ENCODE measurements at places on chromosomes 4 and X. TPM values are rescaled to one million over a fixed set of nuclear protein-coding genes. Genes with fewer than 3 reads are reported as not detected.

The ATRX gene
- 93.5 TPM for total RNA-seq

The RNF128 gene
- 18.9 TPM for total RNA-seq

The CYBB gene
- 43.7 TPM for total RNA-seq

The ASB9 gene
- total RNA-seq: 2.6 TPM

The GALNTL6 gene
- 0.60 TPM for total RNA-seq

The TRIM75 gene
- not detected for total RNA-seq

The CLDN22 gene
- not detected for total RNA-seq

The MAGEA9B gene
- not detected for total RNA-seq

The RGS12 gene
- total RNA-seq: 35.5 TPM

The TRIM61 gene
- total RNA-seq: 0.54 TPM

The CLNK gene
- 2.8 TPM for total RNA-seq

The LANCL3 gene
- total RNA-seq: 0.38 TPM

GRCh38 chr4:155032521-155033229 is 175.8 kb upstream of the NPY2R start:
- no peak for DNase-seq

DNA sequence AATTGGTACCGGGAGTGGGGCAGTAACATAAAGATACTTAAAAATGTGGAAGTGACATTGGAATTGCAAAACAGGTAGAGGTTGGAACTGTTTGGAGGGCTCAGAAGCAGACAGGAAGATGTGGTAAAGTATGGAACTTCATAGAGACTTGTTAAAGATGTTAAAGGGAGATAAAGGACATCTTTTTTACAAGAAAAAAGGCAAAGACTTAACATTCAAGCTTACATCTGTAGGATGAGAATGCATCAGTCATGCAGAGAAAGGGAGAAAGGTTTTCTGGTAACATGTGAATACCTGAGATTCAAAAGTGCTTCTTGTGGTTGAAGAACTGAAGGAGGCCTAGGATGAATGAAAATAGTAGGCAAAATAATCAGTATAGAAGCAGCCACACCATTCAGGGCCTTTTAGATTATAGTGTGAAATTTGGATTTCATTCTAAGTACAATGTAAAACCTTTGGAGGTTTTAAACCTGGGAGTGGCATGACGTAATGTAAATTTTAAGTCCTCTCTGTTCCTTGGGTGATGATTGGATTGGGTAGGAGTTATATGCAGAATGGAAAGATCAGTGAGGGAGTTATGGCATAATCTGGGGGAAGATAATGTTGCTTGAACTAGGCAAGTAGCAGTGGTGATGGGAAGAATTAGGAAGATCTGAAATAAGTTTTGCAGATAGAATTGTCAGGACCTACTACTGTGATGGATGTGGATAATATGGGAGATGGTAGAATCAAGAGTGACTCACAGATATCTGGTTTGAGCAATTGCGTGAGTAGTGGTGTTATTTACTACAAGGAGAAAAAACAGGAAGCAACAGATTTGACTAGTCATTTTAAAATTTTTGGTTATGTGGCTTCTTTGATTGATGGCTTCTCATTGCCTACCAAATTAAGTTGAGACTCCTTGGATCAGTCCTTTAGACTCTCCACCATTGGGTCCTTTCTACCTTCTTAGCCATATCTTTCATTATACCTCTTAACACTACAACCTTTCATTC is 138.7 kb downstream of the VSIG4 start:
- DNase-seq: no peak

GRCh38 chr4:152476796-152477195 is 59.1 kb downstream of the FBXW7 start:
- no peak for DNase-seq

GRCh38 chr4:99219479-99219878 is 433 bp upstream of the ADH6 start:
- DNase-seq: no peak

- DNase-seq: no peak
These were observed 96.5 kb downstream of the HDAC8 start for GRCh38 chrX:72475952-72476668.

DNA sequence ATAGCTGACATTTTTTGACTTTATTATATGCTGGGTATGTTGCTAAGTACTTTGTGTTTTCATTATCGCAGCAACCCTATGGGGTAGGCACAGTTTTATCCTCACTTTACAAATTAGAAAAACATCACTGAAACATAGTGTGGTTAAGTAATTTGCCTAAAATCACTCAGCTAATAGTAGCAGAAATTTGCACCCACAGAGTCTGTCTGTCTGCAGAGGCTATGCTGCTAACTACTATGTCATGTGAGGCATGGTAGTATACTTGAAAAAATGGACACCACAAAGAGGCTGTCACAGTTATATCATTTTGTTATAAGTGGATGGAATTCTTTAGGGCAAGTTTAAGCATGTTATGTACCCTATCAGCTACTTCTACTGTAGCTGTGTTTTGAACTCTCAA is 69.0 kb downstream of the STAG2 start:
- DNase-seq: no peak

- no peak for DNase-seq
These were observed 37.5 kb downstream of the SPINK2 start for GRCh38 chr4:56783986-56784385.

DNA sequence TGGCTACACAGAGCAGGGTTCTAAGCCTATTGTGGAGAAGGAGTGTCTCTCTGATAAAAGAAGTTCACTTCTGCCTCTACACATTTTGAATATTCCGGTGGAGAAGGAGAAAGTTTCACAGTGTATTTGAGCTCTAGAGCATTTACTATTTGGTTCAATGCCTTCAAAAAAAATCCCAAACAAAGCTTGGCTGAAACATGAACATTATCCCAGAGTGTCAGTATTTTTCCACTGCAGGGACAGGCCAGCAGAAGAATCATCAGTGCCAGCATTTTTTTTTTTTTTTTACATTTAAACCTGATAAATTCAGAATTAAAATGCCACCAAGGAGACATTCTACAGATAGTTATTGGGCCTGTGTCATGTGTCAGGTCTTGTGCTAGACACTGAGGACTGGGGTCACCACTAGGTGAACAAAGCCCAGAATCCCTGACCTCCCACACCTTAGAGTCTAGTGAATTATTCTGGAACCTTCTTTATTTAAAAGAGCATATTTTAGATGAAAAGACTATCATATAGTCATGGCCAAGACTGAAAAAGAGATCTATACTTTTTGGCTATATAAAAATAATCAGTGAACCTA is 48.0 kb upstream of the NAP1L5 start:
- no peak for DNase-seq

GRCh38 chr4:7646384-7647061 is 211.8 kb upstream of the PSAPL1 start:
- DNase-seq: peak; percentile 52

- DNase-seq: peak; percentile 66
These were observed 1.1 kb downstream of the CFAP299 start for GRCh38 chr4:80336582-80336981.

DNA sequence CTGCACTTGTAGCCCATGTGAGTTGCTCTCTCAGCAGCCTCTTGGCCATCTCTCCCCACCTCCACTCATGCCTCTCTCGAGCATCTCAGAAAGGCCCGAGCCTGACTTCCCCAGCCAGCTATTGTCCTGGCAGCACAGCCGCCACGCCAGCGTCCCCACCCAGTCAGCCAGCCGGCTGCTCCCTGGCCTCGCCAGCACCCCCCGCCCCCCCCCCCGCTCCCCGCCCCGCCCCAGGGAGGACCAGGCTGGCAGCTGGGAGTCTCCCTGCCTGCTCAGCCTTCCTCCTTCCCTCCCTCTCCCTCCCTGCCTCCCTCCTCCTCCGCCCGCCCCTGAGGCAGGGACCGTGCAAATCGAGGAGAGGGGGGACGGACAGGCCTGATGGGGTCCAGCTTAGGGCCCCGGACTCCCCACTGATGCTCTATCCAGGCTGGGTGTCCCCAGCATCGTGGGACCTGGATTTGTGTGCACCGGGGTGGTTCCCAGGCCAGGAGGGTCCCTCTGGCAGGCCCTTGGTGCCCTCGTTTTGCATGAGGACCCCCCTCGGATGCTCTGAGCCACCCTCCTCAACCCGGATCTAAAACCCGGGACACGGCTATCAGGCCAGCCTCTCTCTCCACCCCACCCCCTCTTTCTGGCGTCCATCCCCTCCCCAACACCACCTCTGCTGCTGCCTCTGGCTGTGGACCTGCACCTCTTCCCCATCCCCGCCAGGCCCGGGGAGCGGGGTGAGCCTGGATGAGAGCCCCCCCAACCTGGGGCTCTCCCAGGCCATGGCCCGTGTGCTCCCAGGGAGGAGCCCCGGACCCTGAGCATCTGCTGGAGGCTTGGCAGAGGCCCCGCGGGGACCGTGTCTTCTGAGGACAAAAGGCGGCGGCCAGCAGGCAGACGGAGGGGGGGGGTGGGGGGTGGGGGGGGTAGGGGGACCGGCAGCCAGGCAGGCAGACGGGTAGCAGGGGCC is at the start of gene GPR173:
Gene GPR173, plus strand, starts transcription at position 621 of the 958 bp plus-strand sequence. CDS start 27,833 bp downstream, outside the sequence.
- peak; percentile 81 for DNase-seq

DNA sequence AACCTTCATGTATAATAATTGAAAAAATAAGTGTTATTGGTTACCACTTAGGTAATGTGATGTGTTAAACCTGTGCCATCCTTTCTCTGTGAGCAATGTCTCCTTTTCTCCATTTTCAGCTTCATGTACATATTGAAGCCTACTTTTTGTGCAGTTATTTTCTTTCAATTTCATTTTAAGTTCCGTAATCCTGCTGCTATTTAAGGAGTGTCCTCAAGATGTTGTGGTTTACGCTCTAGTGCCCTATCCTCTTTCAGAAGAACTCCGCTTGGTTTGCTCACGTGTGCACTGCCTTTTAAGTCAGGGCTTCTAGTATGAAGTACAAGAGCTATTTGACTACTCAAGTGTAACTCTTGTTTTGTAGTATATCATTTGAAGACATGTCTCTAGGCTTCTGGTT is 2253.2 kb upstream of the TENM3 start:
- DNase-seq: peak; percentile 75

- no peak for DNase-seq
These were observed 144.8 kb upstream of the UNC5C start for GRCh38 chr4:95693594-95693993.

DNA sequence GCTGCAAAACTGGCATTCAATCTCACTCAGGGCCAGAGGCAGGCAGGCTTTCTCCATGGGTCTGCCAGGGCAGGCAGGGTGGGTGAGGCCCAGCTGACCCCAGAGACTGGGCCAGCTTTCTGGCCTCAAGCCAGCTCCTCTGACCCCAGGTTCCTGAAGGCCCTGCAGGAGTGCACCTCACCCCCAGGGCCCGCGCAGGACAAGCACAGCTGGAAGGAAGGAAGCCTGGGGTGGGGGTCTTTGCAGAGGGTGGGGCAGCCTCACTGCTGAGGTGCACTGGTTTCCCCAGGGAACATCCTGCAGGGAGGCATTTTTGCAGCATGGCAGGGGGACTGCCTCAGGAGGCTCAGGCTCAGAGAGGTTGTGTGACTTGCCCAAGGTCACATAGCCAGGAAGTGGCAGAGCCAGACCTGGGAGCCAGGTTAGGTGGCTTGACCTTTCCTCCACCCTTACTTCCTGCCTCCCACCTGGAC is 31.5 kb upstream of the AFAP1 start:
- no peak for DNase-seq

DNA sequence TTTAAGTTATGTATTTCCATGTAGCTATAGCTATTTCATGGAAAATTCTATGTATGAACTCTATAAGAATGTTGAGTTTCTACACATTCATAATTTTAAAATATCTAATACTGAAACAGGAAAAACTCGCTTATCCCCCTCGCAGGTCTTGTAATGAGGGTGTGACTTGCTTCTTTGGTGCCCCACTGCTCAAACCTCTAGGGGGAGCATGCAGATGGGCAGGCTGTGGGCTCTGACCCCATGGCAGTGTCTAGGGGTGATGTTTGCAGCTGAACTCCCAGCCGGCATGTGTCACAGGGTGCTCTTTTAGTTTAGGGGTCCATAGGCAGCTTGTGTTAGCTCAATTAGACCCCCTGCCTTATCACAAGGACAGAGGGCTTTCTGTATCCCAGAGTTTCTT is 1825.7 kb upstream of the ADGRL3 start:
- DNase-seq: peak; percentile 26

DNA sequence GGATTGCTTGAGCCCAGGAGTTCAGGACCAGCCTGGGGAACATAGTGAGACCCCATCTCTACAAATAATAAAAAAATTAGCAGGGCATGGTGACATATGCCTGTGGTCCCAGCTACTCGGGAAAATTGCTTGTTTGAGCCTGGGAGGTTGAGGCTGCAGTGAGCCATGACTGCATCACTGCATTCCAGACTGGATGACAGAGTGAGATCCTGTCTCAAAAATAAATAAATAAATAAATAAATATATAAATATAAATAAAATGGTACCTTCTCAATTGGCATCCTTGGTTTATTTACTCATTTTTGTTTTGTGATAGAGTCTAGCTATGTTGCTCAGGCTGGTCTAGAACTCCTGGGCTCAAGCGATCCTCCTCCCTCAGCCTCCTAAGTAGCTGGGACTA is 144.2 kb downstream of the CHRNA9 start:
- no peak for DNase-seq

DNA sequence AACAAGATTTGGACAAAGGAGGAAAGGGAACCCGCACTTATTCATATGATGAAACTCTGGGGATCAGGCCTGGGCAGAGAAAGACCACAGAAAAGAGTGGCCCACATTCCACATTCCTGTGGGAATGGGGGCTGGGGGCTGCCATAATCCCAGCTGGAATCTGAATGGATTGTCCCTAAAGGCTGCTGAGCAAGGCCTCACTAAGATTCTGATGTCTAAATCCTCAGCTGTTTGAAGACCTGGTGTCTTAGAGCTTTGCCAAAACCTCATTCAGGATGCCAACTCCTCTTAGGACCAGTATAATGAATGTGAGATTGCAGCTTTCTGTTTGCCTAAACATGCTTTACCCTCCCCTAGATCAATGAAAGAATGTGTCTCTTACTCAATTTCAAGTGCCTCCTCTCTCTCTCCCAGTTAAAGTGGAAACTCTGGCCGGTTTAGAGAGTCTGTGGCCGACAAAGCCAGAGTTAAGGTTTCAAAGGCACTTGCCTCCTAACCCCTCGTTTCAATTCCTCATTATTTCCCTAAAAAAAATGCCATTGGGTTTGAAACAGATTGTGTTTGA is 33.3 kb upstream of the GPC4 start:
- no peak for DNase-seq

- no peak for DNase-seq
These were observed 59.1 kb downstream of the PRPS1 start for GRCh38 chrX:107687445-107687844.
